ENCODE measurements at places on chromosomes 5 and 9.

GRCh38 chr9:128917151-128917849 lies 3.5 kb upstream of the PHYHD1 start:
- DNase-seq = peak; percentile 64

GRCh38 chr5:139410993-139411828 lies 7.3 kb upstream of the SPATA24 start:
- no peak for DNase-seq

- no peak for DNase-seq
These were observed 33.7 kb downstream of the PTGES start for GRCh38 chr9:129719135-129719534.

DNA sequence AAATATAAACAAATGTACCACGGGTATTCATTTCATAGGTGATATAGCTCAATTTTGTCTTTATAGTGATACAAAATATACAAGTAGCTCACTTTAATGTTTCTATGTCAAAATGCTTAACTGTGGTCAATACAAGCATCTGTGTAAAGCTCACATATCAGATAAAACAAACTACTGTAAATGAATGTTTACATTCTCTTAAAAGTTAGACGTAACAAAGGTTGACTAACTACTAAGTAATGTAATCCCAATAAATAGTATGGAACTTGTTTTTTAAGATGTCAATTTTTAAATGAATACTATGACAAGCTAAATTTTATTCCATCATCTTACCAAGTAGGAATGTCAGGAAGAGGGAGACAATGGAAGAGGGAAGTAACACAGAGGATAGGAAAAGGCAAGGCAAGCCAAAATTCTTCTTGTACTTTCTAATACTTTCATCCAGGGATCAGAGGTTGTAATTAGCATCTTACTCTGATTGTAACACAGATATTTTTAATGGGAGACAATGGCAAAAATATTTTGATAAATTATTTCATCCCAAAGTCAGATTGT lies 105.5 kb downstream of the STRBP start:
- DNase-seq = no peak

- no peak for DNase-seq
These were observed 360.8 kb upstream of the PANK3 start for GRCh38 chr5:168939887-168940544.

DNA sequence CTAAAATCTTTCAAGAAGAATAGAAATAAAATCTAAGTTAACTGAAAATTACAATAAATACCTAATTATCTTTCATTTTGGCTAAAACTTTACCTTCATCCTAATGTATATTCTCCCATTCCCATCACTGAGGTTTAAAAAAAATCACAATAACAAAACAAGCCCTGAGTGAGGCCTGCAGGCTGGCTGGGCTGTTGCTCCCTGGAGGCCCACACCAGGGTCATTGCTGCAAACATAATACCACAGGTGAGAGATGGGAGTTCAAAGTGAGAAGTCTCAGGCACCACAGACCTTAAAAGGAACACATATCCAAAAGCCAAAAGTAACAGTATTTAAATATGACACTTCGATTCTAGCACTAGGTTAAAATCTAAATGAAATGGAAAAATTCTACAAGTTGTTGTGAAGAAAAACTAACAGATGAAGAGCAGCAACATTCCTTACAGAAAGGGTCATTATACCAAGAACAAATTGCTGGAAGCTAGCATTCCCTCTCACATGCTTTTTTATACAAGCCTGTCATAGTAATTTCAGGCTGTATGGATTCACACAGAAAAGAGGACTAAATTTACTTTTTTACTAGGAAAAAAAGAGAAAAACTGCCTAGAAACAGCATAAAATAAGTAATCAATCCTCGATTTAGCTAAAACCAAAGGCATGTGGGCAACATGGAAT lies 57.8 kb downstream of the AUH start:
- no peak for DNase-seq

GRCh38 chr5:133298447-133298846 lies 246.6 kb downstream of the HSPA4 start:
- no peak for DNase-seq

DNA sequence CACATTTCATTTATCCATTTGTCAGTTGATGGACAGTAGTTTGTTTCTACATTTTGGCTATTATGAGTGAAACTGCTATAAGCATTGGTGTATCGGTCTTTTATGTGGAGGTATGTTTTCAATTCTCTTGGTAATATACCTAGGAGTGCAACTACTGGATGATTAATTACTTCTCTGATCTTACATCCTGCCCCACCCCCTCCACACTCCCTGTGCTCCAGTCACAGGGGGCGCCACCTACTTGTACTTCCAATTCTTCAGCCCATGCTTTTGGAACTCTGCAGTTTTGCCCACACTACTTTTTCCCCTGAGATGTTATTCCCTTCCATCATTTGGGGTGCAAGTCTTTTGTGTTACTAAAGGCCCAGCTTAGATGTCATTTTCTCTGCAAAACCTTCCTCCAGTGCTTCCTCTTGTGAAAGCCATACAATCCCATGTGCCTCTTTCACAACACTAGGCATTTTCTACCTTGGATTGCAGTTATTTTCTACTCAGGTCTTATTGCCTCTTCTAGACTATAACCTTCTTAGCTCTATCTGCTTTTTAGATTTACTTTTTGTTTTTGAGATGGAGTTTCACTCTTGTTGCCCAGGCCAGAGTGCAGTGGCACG lies 42.1 kb downstream of the SEC61B start:
- DNase-seq = no peak

DNA sequence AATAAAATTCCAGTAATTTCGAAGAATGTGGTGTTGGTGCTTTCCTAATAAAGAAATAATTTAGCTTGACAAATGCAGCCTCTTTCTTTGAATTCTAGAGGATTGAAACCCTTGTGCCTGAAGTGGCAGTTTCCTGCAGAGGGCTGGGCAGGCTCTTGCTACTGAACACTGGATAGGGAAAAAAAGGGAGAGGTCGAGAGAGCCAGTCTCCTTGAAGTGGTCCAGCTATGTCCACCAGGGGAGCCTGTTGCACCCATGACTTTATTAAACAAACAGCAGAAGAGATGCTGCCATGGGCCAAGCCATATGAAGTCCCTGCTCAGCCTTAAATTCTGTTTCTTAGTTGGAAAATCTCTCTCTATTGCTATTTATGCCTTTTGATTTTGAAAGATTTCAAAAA lies 178.4 kb downstream of the SMARCA2 start:
- DNase-seq = no peak

DNA sequence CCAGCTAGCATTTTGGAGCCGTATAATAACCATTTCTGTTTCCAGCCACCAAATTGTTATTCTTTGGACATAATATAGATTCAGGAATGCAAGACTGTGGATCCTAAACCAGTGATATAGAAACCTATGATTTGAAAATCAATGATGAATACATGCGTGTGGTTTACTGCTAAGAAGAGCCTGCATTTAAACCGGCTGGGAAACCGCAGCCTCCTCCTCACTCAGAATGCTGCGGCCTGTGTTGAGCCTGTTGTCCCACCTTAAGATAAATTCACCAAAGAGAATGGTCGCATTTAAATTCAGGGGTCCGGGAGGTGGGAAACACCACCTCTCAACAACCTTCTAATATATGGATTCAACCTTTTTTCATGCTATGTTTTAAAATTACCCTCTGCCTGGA lies 148.0 kb downstream of the MEF2C start:
- no peak for DNase-seq

GRCh38 chr9:104772714-104773510 lies 9.0 kb downstream of the NIPSNAP3B start:
- DNase-seq = no peak

DNA sequence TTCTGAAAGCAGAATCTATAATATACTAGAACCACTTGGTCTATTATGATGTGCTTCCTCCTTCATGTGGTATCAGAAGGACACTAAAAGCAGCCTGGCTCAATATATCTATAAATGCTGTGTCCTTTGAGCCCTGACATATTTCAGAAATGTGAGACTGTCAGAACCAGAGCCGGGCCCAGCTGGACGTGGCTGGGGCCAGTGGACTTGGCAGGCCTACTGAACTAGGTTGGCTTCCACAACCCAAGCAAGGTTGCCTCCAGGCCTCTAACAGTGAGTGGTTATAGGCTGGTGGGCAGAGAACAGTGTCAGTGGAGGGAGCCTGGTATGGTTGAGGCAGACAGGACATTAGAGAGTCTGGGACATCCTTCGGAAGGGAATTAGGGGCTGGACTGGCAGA lies 78.9 kb downstream of the GALNT10 start:
- DNase-seq = no peak

GRCh38 chr9:116081435-116082115 lies 72.0 kb upstream of the PAPPA start:
- DNase-seq = no peak

DNA sequence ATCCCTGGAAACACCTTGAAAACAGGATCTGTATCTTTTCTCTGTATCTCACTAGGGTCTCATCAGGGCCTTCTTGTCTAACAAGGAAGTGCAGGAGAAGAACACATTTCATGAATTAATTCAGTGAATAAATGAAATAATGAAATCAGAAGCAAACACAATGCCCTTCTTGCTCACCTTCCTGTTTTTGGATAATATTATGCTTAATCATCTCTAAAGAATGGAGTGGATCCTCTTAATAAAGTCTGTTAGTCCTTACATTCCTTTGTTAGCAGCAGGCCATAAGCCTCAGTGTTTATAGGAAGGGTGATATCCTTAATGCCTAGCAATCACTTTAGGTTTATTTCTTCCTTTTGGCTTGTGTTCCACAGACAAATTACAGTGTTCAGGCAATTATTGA lies 837.1 kb upstream of the SEMA6A start:
- DNase-seq = no peak

- no peak for DNase-seq
These were observed 47.2 kb upstream of the PCAT7 start for GRCh38 chr9:94507531-94508258.

DNA sequence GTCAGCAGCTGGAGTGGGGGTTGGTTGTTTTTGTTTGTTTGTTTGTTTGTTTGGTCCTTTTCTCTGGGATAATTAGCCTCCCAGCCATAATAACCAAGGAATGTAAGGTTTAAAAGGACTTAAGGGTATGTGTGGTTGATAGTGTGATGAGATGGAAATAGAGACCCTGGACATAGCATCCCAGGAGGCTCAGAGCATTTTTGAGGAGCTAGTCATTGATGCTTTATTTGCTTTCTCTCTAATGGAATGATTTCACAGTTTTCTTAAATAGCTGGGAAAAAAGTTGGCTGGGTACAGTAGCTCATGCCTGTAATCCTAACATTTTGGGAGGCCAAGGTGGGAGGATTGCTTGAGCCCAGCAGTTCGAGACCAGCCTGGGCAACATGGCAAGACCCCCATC lies 45.1 kb downstream of the TTC1 start:
- DNase-seq = no peak

DNA sequence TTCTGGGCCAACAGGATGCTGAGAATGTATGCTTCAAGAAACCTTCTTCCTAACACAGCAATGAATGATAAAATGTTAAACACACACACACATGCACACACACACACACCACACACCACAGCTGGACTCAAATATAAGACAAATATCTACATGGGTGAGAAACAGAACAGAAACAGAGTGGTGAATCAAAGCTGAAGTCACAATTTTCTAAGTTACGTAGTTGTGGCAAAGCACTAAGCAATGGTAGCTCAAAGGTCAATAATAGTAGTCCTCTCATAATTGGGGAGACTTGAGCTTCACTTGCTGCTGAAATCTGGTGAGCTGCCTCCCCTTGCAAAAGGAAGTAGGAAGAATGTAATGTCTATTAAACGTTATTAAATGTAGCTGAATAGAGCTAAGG lies 33.7 kb upstream of the ITGA1 start:
- no peak for DNase-seq

DNA sequence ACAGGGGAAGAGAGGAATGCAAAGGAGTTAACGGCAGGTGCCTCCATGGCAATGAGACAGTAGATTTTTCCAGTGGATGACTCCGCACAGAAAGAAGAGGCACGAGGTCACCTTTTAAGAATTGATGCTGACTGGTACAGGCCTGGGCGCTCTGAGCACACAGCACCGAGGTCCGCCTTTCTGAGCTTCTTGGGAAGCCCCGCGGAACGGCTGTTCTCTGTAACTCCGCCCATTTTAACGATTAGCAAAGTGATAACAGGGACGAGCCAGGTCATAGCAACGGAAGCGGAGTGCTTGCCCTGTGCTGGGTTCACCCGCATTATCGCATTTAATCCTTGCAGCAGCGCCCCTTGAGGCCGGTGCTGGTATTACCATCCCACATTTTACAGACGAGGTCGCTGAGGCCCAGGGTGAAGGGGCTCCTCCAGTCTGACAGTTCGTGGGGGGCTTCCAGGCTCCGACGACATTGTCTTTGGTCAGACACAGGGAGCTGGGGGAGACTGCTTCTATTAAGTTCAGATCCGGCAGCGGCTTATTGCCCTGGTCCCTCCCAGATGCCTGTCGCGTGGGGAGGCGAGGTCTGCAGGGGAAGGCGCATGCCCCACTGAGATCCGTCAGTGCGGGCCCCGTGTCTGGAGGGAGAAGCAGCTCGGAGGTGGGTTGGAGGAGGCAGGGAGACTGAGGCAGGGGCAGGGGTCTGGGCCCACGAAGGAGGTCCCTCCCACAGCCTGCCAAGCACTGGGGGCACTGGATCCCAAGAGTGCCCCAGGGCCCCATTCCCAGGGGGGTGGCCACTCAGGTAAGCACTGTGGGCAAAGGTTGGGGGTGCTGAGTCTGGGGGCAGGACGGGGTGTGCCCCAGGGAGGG lies 22.3 kb upstream of the HMCN2 start:
- peak; percentile 94 for DNase-seq

DNA sequence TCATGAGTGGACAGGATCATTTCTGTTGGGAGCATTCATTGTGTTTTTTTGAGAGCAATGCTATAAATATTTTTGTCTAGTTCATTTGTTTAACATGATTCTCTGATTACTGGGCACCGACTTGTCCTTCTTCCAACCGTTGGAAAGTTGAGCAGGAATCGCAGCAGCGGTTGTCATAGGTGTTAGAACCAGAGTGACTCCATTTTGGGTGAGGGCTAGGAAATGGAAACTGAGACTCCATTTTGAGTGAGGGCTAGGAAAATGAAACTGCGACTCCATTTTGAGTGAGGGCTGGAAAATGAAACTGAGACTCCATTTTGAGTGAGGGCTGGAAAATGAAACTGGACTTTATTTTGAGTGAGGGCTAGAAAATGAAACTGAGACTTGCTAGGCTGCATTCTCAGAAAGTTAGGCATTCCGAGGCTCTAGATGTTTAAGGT lies 100.6 kb downstream of the ICE1 start:
- no peak for DNase-seq

- DNase-seq = no peak
These were observed 173.2 kb upstream of the FBN2 start for GRCh38 chr5:128711216-128711615.

- DNase-seq = peak; percentile 24
These were observed 220.5 kb downstream of the SLC12A2 start for GRCh38 chr5:128304088-128304487.
